ENCODE measurements at places on chromosomes 12 and 14.

DNA sequence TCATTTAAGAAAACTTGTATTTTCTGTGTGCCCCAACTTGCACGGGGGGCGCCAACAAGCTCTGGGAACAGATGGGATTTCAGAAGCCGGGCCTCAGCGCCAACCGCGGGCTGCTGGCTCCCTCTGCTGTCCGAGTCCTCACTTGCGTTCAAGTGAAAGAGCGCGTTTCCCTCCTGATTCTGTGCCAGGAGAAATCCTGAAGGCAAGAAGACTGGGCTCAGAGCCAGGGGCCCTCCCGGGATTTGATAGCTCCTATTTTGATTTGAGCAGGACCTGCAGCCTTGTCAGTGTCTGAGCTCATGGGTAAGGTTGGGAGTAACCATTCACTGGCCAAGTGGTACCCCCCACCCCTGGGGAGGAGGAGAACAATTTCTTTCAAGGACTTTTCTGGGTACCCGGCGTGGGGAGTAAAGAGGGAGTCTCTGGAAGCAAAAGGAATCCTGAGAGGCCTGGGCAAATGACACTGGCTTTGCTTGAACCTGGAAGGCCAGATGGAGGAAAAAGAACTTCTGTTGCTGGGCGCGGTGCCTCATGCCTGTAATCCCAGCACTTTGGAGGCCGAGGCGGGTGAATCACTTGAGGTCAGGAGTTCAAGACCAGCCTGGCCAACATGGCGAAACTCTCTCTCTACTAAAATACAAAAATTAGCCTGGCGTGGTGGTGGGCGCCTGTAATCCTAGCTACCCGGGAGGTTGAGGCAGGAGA, 179.0 kb upstream of the RGS6 start:
- DNase-seq: peak; percentile 92

DNA sequence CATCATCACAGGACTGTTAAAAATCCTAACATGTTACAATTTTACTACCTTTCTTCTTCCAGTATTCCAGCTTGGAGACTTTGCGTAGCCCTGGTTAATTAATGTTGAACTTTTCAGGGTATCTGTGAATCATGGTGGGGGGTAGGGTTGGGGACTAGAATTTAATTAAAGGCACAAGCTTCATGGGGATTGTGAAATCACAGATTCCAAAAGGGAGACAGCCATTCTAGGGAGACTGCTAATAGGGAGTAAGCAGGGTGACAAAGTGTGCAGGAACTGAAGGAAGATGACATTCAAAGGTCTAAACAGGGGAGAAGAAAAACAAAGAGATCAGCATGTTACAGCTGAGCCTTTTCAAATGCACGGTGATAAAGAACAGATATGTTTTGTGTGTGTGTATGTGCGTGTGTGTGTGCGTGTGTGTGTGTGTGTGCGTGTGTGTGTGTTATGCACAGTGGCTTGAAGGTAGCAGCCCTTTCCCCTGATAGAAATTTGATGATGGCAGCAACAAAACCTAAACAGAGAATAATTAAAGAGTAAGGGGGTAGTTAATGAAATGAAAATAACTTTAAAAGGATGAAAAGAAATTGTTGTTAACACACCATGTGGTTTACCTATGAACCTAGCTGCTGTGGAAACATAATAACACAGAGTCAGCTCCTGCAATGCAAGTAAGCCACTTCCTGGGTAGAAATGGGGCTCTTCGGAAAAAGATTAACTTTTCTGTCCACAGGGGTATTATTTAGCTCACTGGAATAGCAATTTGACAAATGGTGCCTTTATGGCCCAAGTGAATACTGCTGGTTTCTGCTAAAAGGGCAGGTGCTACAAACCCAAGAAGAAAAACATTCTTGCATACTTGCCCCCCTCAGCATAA, 581.7 kb downstream of the DIO2 start:
- DNase-seq: no peak

- DNase-seq: no peak
Measured at GRCh38 chr12:71607494-71608330, 55.9 kb downstream of the ZFC3H1 start.

DNA sequence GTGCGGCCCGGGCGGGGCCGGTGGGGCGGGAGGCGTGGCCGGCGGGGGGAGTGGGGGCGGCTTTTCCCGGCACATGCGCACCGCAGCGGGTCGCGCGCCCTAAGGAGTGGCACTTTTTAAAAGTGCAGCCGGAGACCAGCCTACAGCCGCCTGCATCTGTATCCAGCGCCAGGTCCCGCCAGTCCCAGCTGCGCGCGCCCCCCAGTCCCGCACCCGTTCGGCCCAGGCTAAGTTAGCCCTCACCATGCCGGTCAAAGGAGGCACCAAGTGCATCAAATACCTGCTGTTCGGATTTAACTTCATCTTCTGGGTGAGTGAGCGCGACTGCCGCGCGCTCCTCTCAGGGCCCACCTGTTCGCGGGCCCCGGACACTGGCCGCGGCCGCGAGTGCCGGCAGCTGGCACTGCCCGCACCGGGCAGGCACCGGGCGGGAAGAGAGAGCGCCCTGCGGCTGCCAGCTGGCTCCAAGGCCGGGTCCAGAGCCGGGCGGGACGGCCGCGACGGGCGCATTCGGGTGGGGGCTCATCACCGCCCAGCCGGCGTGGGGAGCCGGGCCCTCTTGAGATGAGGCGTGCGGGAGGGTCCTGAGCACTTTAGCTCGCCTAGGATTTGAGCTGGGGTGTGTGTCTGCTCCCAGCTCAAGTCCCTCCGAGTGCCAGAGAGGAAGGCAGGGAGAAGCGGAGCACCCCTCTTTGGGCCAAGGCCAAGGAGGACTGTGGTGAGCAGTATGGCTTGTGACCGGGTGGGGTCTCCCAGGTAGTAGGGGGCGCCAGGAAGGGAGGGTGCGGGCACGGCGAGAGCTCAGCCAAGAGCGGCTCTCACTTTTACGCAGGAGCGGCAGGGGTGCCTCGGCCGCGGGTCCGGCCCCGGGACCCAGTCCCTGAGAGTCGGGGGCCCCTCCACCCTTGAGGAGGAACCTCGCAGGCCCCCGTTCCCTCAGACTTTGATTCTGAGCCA, at the start of gene CD9:
CD9 (plus strand) TSS at position 145 of the 957 bp plus-strand sequence; CDS start at position 245, 100 bp downstream.
- peak; percentile 54 for DNase-seq

DNA sequence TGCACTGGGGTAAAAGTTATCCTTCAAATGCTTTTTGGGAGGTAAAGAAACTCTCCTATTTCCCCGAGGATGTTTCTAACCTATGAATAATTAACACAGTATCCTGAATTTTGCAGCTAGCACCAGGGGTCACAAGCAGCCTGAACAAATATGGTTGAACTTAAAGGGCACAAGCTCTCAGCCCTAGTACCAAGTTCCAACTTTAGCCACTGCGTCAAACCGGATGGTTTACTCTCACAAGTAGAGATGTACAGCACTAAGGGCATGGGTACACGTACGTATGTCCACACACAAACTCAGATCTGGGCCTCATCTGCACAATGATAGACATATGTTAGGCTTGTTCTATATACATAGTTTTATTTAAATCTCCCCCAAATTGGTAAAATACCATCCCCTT, 4.7 kb downstream of the CCDC88C start:
- no peak for DNase-seq

DNA sequence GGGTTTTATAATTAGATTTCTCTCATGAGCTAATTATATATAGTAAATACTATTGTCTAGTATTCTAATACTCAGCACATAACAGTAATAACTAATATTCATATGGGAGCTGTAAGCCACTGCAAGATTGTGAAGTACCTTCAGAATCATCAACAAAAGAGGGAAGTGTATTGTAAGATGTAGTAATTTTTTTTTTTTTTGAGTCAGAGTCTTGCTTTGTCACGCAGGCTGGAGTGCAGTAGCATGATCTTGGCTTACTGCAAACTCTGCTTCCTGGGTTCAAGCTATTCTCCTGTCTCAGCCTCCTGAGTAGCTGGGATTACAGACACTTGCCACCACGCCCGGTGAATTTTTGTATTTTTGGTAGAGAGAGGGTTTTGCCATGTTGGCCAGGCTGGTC, 3.1 kb downstream of the GPR33 start:
- DNase-seq: no peak

DNA sequence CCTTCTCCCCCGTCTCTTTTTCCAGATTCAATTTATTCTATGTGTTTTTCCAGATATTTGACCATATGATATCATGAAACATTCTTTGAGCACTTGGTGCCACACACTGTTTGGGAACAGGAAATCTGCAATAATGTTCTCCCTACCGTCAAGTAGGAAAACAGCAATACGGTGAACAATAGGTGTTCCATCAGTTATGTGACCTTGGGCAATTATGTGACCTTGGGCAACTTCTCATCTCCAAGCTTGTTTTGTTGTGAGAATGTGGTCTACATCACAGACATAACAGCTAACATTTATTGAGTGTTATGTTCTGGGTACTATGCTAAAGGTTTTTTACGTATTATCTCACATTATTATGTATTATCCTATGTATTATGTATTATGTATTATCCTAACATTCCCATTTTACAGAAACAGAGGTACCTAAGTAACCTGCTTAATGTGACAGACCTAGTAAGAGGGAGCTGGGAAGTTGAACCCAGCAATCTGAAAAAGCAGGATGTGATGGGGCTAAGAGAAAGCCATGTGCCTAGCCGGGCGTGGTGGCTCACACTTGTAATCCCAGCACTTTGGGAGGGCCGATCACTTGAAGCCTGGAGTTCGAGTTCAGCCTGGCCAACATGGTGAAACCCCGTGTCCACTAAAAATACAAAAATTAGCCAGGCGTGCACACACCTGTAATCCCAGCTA, 1.2 kb upstream of the NEK9 start:
- no peak for DNase-seq

DNA sequence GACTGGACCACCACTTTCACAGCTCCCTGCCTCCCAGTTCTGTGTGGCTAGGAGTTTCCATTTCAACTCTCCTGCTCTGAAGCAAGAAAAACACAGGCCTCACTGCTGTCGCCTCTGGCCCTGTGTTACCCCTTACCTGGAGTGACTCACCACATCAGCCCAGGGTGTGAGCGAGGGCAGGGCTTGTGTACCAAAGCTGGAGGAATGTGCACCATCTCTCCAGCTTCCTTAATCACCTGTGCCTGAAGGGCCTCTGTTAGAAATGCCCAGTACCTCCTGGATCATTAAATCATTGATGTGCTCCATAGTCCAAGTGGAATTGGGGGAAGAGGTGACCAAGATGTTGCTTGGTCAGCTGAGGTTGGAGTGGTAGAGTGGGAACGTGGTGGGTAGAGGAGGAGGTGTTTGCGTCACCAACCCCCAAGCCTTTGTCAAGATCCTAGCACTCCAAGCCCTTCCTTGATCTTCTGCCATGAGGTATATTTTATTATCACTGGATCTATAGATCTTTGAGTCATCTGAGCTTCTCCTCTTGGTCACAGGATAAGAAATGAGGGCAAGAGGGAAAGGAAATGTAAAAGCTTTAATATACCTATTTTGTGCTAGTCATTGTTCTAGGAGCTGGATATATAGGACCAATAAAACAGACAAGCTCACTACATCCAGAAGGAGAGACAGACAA, 51.3 kb downstream of the SSPN start:
- no peak for DNase-seq

DNA sequence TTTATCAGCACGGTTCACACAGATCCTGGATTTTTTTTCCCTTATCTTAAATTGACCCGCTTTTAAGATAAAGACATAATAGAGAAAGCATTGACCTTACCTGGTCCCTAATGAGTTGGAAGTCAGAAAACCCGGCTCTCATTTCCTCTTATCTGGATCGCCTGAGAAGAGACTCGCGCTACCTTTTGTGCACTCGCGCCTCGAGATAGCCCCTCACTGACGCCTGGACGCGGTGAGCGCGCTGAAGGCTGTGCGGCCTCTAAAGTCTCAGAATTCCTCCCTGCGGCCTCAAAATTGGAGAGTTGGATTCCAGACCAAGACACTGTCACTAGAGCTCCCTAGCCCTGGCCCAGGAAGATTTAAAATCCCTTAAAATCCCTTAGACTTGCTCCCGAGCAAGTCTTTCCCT, 7.0 kb downstream of the NKX2-1 start:
- DNase-seq: no peak

DNA sequence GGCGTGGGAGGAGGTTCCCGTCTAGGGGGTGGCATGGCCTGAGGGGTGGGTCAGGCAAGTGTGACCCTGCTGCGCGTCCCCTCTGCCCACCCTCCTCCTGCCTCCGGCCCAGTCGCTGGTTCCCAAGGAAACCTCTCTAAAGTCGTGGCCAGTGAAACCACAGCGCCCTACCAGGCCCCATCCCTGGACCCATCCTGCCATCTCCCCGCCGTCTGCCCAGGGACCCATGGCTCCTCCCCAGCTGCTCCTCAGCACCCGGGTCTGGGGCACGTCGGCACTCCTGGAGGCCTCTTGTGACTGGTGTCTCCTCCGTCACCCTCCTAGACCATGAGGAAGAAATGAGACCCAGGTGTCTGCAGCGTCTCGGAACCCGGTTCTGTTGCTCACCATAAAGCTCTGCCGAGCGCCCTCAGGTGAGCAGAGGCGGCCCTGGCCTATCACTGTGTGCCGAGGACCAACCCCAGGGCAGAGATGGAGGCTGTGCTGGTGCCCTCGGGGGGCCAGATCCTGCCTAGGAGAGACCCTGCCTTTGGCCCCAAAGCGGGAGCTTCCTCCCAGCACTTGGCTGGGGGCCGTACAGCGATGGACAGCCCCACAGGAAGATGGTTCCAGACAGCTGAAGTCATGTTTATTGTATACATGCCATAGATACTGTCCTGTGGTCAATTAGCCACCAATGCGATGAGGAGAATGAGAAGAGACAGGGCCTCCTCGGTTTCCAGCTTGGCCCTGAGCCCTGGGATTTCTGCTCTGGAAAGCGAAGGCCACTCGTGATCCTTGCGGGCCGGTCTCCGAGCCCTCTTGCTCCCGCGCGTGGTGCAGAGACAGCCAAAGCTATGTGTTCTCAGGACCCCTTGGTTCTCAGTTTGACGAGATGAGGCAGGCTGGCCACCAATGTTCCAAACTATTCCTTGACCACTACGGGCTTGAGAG, 222.5 kb upstream of the RTL1 start:
- DNase-seq: no peak

DNA sequence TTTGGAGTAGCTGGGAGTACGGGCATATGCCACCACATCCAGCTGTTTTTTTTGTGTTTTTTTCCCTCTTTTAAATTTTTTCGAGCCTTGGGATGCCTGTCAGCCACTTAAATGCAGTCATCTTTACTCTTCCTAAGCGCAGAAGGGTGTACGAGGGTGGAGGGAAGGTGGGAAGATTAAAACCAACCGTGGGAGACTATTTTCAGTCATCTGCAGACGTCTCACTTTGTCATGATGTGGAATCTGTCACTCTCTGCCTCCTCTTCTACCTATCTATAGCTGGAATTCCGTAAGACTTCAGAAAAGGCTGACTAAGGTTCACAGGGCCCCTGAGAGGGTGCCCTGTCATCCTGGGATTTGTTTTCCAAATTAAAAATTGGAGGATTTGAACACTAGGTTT, 105.3 kb downstream of the SAMD4A start:
- no peak for DNase-seq

- peak; percentile 37 for DNase-seq
Measured at GRCh38 chr12:124862768-124863415, 772 bp downstream of the SCARB1 start.

GRCh38 chr12:100437038-100437841, 36.4 kb upstream of the NR1H4 start:
- DNase-seq: no peak
